Ovary (tissue), 10 donors: ENCODE measurements at places on chromosomes 12 and 14.

- peak; percentile 65 for DNase-seq
These were observed 282.8 kb downstream of the PAWR start for GRCh38 chr12:79407671-79408622.

DNA sequence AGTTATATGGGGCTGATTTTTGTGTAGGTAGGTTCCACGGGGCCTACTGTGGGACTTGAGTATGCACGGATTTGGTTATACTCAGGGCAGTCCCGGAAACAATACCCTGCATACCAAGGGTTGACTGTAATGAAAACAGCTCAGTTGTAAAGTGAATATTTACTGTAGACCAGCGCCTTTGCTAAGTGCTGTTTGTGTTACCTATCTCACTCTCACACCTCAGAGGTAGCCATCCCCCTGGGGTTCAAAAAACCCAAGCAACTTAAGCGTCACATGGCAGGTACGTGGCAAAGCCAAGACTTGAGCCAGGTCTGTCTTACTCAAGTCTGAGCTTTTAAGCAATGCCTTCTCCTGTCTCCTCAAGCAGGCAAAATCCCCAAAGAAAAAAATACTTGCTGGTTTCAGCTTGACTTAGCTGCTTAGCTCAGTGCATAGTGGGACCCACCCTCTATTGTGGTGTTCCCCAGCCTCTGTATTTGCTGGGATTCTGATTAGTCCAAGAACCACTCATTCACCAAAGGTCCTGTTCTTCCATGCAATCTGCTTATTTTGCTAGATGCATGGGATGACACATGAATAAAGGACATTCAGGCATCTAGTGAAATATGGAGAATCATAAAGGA lies 34.2 kb upstream of the STRN3 start:
- DNase-seq = no peak

DNA sequence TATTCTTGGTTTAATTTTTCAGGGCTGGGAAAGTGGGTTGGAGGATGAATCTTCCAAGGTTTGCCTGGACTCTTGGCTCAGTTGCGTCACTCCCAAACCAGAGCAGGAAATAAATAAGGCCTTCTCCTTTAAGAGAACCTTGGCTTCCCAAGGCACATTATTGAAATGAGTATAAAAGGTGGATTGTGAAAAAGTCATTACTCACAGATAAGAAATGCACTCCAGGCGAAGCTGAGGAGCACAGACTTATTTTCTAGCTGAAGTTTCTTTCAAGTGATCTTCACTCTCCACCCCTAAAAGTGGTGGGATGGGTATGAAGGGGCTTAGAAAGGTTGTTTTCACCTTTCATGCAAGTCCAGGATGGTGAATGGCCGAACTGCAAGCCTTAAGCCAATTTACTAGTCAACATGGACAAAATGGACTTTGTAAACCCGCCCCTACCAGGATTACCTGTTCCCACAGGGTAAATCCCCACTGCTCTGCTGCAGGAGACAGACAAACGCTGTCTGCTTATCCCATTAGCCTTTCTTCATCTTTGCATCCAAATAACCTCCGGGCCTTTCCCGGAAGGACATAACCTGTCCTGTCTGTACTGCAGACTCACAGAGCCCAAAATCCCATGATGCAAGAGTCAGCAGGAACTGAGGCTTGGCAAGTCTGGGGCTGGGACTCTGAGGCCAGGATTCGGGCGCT lies 207.6 kb downstream of the BCL11B start:
- DNase-seq = no peak

DNA sequence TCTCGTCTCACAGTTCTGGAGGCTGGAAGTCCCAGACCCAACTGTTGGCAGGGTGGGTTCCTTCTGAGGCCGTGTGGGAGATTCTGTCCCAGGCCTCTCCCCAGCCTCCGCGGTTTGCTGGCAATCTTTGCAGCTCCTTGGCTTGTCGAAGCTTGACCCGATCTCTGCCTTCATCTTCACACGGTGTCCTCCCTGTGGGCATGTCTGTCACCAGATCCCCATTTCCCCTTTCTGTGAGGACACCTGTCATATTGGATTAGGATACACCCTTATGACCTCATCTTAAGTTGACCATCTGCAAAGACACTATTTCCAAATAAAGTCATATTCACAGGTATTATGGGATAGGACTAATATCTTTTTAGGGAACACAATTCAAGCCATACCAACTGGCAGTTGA lies 22.6 kb upstream of the LRP1-AS start:
- DNase-seq = no peak

DNA sequence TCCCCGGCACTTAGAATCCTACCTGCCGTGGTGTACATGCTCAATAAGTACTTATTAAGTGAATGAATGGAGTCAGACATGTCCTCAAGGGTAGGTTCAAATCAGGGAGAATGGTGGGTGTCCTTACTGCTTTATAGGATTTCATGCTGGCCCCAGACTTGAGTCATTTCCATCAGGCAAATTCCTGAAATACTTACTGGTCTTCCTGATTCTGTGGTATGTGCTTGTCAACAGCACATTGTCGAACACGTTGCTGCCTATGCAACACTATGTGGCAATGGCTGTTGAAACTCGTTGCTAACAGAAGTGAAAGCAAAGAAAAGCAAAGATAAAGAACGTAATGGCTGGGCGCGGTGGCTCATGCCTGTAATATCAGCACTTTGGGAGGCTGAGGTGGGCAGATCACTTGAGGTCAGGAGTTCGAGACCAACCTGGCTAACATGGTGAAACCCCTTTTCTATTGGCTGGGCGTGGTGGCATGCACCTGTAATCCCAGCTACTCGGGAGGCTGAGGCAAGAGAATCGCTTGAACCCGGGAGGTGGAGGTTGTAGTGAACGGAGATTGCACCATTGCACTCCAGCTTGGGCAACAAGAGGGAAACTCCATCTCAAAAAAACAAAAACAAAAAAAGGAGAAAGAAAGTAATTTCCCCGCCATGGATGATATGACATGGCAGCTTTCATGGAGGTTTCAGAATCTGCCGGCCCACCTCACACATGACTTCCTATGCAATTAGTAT lies 214.9 kb downstream of the ZFP36L1 start:
- peak; percentile 21 for DNase-seq
